ENCODE measurements at places on chromosomes 7 and 10.
A peak's percentile ranks its signal among the peaks of the same experiment; 100 is the strongest.

DNA sequence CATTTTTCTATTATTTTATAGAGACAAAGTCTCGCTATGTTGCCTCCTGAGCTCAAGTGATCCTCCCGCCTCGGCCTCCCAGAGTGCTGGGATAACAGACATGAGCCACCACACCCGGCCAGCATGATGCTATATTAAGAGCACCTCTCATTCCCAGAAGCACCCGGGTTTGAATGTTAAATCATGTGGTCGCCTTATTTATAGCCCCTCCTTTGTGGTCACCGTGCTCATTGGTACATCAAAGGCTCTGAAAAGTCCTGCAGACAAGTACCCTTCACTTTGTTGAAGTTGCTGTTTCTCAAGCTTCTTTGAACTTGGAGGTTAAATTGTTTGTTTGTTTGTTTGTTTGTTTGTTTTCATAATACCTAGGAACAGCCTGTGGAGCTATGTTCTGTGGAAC lies 40.0 kb downstream of the CLIP2 start:
- DNase-seq: no peak
- H3K27me3 ChIP-seq: no peaks in the 10 kb centered on the region
- peaks cover 6% of the 10 kb centered on the region for H3K36me3 ChIP-seq

- H3K36me3 ChIP-seq: peaks cover 27% of the 10 kb centered on the region
- no peak overlapping the region for H3K4me3 ChIP-seq
- H3K27me3 ChIP-seq: peaks cover 8% of the 10 kb centered on the region
- H3K4me1 ChIP-seq: peaks cover 29% of the 10 kb centered on the region
- DNase-seq: no peak
These were observed 5.3 kb downstream of the SLC35G1 start for GRCh38 chr10:93899109-93899508.

- H3K27ac ChIP-seq: peak overlapping the region; percentile 92
- no peaks in the 10 kb centered on the region for H3K36me3 ChIP-seq
- peak overlapping the region; percentile 52 for H3K4me3 ChIP-seq
- H3K27me3 ChIP-seq: no peaks in the 10 kb centered on the region
- no peak for DNase-seq
These were observed 58.4 kb upstream of the ZNRF2 start for GRCh38 chr7:30225863-30226613.

- H3K4me3 ChIP-seq: no peak overlapping the region
- H3K27ac ChIP-seq: no peak overlapping the region
- H3K27me3 ChIP-seq: no peaks in the 10 kb centered on the region
These were observed 73.2 kb downstream of the MYL10 start for GRCh38 chr7:101555921-101556275.

DNA sequence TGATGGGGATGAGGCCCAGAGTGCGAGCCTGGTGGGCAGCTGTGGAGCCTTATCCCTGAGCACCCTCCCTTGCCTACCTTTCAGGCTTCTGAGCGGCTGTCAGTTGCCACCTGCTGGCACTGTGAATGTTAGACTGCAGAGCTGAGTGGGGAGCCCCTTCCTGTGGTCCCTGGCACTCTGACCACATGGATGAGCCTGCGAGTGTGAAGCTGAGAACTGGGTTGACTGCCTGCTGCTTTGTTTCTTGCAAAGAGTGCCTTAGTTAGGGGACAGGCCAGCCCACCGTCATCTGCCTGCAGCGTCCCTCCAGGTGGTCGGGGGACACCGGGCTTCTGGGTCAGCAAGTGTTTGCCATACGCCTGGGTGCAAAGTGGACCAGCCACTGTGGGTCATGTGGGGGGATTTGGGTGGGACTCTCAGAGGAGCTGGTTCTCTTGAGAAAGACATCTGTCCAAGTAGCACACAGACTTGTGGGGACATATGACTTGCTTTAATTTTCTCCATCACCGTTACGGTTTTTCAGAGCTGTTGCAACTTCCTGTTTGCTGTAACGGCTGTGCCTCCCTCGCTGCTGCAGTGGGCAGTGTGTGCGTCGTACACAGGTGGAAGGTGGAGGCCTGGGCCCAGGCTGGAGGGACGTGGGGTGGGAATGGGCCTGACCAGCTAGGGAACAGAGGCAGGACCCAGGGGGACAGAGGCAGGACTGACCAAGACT lies 13.7 kb downstream of the INPP5A start:
- H3K27ac ChIP-seq: no peak overlapping the region
- H3K36me3 ChIP-seq: no peaks in the 10 kb centered on the region
- H3K27me3 ChIP-seq: no peaks in the 10 kb centered on the region

- DNase-seq: no peak
- peaks cover 10% of the 10 kb centered on the region for H3K4me1 ChIP-seq
- no peaks in the 10 kb centered on the region for H3K36me3 ChIP-seq
- no peak overlapping the region for H3K27ac ChIP-seq
- H3K27me3 ChIP-seq: peaks cover 6% of the 10 kb centered on the region
These were observed 15.4 kb upstream of the CSGALNACT2 start for GRCh38 chr10:43122826-43123225.

DNA sequence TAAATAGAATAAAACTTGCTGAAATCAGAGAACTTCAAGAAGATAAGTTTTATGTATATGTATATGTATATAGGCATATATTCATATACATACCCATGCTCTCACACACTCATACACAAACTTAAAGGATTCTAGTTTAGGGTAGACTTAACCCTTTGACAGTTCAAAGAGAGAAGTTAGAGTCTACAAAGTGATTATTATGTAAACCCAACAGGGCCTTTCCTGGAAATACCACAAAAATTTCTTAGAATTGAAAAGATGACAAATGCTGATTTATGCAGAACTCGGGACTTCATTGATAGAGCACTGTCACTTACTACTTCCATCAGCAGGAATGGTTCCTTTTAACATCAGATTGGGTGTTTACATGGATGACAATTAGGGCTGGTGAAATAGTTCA lies 763.5 kb downstream of the AUTS2 start:
- peaks cover 2% of the 10 kb centered on the region for H3K4me1 ChIP-seq
- peaks cover 19% of the 10 kb centered on the region for H3K36me3 ChIP-seq
- DNase-seq: no peak
- H3K27me3 ChIP-seq: peaks cover 4% of the 10 kb centered on the region

DNA sequence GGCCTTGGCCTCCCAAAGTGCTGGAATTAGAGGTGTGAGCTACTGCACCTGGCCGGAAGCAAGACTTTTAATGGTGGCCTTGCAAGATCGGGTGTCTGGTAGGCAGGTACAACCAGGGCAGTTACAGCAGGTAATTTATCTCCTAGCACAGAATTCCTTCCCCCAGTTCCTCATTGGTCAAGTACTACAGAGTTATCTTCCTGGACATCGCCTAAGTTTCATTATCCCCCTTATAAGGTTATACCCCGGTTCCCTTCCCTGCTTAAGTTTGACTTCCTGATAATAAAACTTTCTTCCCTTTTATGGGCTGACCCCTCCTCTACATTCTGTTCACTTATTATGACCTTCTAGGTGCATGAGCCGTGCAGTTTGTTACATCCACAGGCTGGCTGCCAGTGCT lies 19.0 kb upstream of the CYP3A43 start:
- H3K27me3 ChIP-seq: no peaks in the 10 kb centered on the region
- no peak overlapping the region for H3K27ac ChIP-seq
- no peaks in the 10 kb centered on the region for H3K36me3 ChIP-seq
- H3K4me1 ChIP-seq: no peaks in the 10 kb centered on the region
- no peak for DNase-seq

DNA sequence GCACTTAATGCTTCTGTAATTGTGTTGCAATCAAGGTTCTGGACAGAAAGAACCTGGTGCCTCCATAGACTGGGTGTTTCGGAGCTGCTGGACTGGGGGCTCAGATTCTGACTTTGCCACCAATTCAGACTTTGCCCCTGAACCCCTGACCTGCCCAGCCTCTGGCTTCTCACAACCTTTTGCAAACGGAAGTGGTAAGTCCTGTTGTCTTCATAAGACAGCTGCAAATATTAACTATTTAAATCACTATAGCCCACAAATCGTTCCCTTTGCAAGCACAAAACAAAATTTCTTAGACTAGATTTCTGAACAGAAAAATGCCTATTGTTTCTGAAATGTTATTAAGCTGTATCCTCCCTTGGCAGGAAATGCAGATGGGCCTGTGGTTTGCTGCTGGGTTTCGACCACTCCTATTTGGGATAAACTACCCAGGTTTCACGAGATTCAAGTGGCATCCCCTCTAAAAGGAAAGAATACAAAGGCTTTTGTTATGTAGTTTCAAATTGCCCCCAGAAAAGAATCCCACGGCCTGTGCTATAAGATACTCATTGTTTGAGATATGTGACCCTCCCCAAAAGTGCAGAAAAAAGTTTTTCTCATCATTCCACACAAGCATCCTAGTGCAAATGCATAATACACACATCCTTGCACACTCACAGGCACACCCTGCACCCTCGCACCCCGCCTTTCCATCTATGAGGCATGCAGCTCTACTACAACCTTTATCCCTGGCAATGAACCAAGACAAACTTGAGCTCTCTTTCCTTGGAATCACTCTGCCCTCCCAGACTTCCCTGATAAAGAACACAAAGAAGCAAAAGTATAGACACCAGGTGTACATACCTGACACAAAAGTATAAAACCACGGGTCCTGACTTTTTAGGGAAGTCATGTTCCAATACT lies 209.1 kb downstream of the PRPF18 start:
- no peak for DNase-seq
- peaks cover 5% of the 10 kb centered on the region for H3K4me1 ChIP-seq
- no peaks in the 10 kb centered on the region for H3K27me3 ChIP-seq
- H3K36me3 ChIP-seq: peaks cover 12% of the 10 kb centered on the region
- H3K4me3 ChIP-seq: no peak overlapping the region

GRCh38 chr10:16756561-16757221 lies 60.5 kb downstream of the RSU1 start:
- no peak overlapping the region for H3K27ac ChIP-seq
- DNase-seq: no peak
- H3K36me3 ChIP-seq: peaks cover 39% of the 10 kb centered on the region
- no peak overlapping the region for H3K4me3 ChIP-seq
- H3K4me1 ChIP-seq: no peaks in the 10 kb centered on the region

GRCh38 chr10:23157691-23158369 lies 34.3 kb upstream of the PTF1A start:
- no peak overlapping the region for H3K27ac ChIP-seq
- H3K4me1 ChIP-seq: peaks cover 7% of the 10 kb centered on the region
- peak overlapping the region; percentile 30 for H3K4me3 ChIP-seq
- H3K36me3 ChIP-seq: no peaks in the 10 kb centered on the region
- no peak for DNase-seq

GRCh38 chr10:100364735-100365391 lies 17.8 kb downstream of the SCD start:
- peak overlapping the region; percentile 78 for H3K27ac ChIP-seq
- H3K4me1 ChIP-seq: peaks cover 13% of the 10 kb centered on the region
- no peaks in the 10 kb centered on the region for H3K27me3 ChIP-seq
- DNase-seq: no peak
- peaks cover 9% of the 10 kb centered on the region for H3K36me3 ChIP-seq
- no peak overlapping the region for H3K4me3 ChIP-seq

DNA sequence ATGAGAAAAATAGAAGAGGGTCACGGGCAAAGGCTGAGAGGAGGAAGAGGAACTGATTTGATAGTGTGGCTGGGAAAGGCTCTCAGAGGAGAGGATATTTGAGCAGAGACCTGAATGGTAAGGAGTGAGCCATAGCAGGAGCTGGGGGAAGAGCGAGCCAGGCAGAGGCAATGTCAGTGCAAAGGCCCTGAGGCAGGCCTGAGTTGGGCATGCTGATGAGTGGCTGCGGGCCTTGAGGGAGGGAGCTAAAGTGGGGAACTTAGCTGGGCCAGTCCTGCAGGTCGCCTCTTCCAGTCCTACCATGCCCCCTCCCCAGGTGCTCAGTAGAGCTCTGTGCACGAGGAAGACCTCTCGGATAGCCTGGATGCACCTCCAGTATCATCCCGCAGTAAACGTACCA lies 55.4 kb upstream of the FGFR2 start:
- no peak for DNase-seq
- H3K36me3 ChIP-seq: no peaks in the 10 kb centered on the region
- H3K4me1 ChIP-seq: peaks cover 21% of the 10 kb centered on the region
- H3K27ac ChIP-seq: no peak overlapping the region
- no peak overlapping the region for H3K4me3 ChIP-seq
- peaks cover 3% of the 10 kb centered on the region for H3K27me3 ChIP-seq

DNA sequence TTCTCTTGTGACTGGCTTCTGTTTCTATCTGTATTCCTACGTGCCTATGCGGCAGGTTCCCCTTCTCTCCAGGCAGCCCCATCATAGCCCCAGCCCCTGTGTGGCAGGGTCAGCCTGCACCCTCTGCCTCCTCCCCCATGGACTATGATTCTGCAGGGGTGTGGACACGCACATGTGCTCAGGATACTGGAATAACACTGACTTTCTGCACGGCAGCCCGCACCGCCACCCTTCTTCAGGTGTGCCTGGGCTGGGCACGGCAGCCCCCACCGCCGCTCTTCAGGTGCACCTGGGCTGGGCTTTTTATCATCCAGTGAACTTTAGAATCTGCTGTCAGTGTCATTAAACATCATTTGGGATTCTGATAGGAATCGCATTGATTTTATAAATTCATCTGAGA lies 202.6 kb upstream of the PPP2R2D start:
- peaks cover 21% of the 10 kb centered on the region for H3K27me3 ChIP-seq

GRCh38 chr7:7568553-7568952 lies 1.9 kb downstream of the MIOS start:
- peaks cover 36% of the 10 kb centered on the region for H3K36me3 ChIP-seq
- DNase-seq: no peak
- H3K4me1 ChIP-seq: peaks cover 25% of the 10 kb centered on the region
- H3K4me3 ChIP-seq: peak overlapping the region; percentile 88
- no peaks in the 10 kb centered on the region for H3K27me3 ChIP-seq
- peak overlapping the region; percentile 90 for H3K27ac ChIP-seq

DNA sequence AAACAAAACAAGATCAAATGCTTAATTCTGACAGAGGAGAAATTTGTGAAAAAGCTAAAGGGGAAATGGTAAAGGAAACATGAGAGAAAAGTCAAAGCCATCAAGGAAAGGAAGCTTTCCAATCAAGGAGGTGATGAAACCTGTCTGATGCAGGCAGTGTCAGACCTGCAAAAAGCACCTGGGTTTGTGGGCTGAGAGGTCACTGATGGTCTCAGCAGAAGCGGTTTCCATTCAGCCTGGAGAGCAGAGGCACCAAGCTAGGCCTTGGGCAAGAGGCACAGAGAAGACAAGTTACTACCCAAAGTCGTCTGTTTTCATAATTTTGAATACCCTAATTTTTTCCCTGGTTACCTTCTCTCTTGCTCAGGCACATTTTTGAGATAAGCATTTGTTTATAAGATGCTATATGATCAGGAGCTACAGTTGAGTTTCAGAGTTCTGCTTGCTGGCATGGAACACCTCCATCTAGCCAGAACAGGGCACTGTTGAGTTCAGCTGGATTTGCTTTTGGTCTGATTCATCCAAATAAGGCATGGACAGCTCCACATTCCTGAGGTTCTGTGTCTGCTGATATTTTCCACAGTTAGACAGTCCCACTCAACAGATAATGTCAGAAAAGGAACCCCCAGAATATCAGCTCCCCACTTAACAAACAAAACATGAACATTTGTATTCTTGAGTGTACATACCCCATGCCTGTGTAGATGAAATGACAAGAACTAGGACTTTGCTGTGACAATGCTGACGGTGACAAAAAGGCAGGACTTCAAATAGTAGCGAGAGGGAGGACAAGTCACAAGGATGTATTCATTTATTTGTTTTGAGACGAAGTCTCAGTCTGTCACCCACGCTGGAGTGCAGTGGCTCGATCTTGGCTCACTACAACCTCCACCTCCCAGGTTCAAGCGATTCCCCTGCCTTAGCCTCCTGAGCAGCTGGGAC lies 4.9 kb upstream of the PPIA start:
- no peak for DNase-seq
- H3K27me3 ChIP-seq: no peaks in the 10 kb centered on the region
- peak overlapping the region; percentile 28 for H3K27ac ChIP-seq
- peaks cover 5% of the 10 kb centered on the region for H3K4me1 ChIP-seq

Data from type B pancreatic cell (in vitro differentiated cells).